Stimulated activated CD8-positive, alpha-beta memory T cell treated with anti-CD3 and anti-CD28 coated beads, Interleukin-4, amount 100 ng/mL, for 4 hours (primary cell): ENCODE measurements at places on chromosomes 1 and 21.

DNA sequence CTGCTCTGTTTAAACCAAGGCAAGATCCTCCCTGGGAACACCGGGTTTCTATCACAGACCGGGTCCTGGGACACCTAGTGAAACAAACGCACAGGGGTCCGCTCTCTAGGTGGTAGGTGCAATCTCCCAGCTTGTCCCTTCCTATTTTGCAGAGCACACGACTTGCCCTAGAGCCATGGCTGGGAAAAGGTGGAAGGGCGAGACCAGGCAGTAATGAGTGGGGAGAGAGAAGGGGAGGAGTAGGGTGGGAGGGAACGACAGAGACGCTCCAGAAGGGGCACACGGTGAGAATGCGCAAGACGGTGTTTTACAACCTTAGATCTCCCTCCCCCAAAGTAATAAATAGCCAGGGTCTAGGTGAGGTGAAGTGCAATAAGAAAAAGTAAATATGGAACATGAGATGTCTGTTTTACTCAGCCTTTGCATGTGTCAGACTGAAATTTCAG lies 9.3 kb upstream of the ARHGAP29 start:
- DNase-seq = no peak

- no peak for DNase-seq
Measured at GRCh38 chr21:43972850-43973633, 39.1 kb upstream of the TRAPPC10 start.

DNA sequence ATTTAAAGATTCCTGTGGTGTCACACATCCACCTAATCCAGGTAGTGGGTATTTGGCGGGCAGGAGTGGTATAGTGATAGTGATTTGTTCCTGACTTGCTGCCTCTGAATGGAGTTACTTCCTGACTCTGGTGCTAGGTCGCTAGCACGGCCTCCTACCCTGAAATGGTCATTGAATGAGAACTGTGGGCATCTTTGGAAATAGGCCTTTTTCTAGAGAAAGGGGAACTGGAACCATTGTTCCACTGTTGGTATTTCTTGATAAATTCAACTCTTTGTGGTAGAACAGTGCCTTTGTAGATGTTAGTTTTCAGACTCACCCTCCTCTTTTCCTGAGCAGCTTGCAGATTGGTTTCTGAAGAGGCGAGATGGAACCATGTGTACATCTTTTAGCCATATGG lies 1.5 kb downstream of the QSOX1 start:
- no peak for DNase-seq

DNA sequence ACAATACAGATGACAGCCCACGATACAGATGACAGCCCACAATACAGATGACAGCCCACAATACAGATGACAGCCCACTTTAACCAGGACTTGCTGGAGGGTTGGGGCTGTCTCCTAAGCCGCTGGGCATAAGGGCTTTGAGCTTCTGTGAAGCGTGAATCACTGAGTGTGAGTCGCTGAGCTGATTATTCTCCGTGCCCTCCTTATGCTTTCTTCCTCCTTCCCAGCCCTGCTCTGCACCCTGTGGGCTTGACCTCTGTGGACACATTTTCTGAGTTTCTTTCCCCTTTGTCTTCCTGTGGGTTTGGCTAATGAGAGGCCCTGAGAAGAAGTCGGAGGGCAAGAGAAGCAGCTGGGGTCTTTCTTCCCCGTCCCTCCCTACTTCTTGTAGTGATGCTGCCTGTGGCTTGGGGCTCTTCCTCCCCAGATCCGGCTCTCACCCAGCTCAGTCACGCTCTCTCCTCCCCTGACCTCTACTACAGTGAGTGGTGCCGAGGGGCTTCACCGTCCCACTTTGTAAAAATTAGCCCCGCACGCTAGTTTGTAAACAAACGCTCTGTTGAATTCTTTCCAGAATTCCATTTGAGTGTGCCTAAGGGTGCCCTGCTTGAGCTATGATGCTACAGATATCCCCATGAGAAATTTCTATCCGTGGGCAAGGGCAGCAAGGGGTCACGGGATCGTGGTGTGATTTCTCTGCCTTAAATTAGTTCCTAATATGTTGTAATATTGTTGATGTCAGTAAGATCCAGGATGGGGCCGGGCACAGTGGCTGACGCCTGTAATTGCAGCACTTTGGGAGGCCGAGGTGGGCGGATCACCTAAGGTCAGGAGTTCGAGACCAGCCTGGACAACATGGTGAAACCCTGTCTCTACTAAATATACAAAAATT lies 46.4 kb upstream of the SOD1 start:
- DNase-seq = no peak

GRCh38 chr1:13892671-13893325 lies 192.8 kb downstream of the PRDM2 start:
- DNase-seq = no peak
